ENCODE measurements at places on chromosomes 4 and X.

DNA sequence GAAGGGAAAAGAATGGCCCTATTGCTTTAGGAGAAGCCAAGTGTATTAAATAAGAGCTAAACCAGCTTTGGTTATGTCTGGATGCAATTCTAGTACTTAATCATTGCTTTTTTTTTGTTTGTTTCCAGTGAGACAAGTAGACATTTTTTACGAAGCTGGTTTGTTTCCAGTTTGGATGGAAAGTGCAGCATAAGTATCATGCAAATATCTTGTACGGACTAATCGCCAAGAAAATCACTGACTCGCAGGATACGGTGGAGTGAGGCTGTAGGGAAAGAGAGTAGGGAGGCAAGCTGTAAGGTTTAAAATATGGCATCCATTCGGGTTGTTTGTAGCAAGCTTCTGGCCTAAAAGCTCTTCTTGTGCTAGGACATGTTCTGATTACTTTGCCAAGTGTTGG, 64.8 kb downstream of the HPGD start:
- no peak for DNase-seq

DNA sequence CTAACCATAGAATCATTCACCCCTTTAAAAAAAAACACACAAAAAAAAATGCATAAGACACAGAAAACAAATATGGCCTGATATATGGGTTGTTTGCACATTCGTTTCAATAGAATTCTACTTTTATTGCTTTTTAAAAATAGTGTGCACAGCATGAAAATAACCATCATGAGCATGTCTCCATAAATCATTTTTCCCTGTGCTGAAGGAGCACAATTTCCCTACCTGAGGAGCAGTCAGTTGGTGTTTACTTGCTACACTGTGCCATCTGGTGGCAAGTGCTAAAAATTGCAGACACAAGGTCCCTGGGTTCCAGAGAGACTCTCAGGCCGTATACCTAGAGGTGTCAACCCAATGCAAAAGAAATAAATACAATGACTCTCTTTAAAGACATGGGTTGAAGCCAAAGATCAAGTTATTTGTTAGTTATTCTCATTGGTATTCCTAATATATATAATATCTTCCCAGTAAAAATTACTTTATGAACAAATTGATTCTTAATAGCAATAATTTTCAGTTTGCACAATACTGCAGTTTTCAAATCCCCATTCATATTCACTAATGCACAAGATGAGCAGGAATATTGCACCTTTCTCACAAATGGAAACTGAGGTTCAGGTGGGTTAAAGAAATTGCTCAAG, 551.4 kb downstream of the IQCM start:
- peak; percentile 21 for DNase-seq

DNA sequence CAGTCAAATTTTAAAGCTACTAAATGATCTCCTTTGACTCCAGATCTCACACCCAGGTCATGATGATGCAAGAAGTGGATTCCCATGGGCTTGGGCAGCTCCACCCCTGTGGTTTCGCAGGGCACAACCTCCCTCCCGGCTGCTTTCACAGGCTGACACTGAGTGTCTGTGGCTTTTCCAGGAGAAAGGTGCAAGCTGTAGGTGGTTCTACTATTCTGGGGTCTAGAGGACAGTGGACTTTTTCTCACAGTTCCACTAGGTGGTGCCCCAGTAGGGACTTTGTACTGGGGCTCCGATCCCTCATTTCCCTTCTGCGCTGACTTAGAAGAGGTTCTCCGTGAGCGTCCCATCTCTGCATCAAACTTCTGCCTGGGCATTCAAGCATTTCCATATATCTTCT, 845.2 kb downstream of the PCDH18 start:
- DNase-seq: no peak

DNA sequence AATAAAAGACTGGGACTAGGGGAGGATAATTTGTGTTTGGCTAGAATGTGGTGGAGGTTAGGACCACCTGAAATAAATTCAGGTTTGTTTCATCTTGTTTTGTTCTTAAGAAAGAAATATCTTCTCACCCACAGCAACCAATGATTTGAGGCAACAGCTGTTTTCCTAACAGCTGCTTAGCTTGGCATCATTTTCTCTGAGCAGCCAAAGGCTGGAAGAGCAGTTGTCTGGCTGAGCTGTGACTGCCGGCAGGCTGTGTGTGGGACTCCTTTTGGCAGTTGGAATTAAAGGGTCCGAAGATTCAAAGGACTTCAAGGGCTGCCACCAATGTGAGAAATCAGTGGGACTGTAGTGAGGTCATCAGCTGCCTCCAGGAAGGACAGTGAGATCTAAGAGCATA, 5.0 kb downstream of the TRIM75 start:
- no peak for DNase-seq

- DNase-seq: peak; percentile 75
These were observed 50.3 kb downstream of the WDFY3 start for GRCh38 chr4:84916227-84916626.

- DNase-seq: no peak
These were observed 839 bp downstream of the QDPR start for GRCh38 chr4:17511051-17511450.

GRCh38 chrX:74923942-74924448, 1.3 kb downstream of the NEXMIF start:
- DNase-seq: peak; percentile 6

DNA sequence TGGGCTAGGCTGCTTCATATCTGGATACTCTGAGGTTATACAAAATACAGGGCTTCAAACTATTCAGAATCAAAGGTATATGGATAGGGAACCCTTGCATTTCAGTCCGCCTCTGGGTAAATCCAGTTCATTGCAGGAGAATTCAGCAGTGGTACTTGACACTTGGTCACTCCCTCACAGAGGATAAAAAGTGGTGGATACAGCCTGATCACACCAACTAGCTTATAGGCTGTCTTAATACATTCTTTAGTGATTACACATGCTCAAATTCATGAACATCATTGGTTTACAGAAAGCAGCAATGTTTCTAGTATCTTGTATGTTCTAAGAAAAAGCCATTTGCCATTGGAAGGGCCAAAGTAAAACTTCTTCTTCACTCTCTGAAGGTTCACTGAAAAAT, 104.8 kb upstream of the PDE5A start:
- DNase-seq: no peak

GRCh38 chr4:112735474-112735951, 98.6 kb downstream of the LARP7 start:
- no peak for DNase-seq

DNA sequence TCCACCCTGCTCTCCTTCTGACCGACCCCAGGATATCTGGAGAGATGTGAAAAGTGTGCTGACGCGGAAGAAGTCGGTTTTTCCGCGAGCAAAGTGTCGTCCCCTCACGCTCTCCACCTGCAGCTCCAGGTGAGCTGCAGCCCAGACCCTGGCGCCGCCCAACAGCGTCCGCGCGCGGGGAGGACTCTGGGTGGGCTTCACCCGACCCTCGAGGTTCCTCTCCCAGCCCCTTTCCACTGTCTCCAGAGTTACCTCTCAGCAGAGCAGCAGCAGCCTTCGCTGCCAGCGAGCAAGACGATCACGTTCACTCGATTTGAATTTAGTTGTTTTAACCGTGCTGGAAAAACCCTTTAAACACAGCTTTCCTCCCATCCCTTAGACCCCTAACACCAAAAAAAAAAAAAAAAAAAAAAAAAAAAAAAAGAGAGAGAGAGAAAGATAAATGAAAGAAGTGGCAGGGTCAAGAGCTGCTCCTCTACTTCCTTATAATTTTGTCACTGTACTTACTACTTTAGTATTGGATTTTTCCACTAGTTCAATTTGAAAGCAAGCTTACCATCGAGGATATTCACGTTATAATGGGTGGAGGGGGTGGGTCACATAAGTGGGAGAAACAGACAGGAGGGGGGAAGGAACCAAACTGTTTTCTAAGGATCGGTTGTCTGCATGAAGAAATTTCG, 758 bp upstream of the NR3C2 start:
- peak; percentile 29 for DNase-seq

DNA sequence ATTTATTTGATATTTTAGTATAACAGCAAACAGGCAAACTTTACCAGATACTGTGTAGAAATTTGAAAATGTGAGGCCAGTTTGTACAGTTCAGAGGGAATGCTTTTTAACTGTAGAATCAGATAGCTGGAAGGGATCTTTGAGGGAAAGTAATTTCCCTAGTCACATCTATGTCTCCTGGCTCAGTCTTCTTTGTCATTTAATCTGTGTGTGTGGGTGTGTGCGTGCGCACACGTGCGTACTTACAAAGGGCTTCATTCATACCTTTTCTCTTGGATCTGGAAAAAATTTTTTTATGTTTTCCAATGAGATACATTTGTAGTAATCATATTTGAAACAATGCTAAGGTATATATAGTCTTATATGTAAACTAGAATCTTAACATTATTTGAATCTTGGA, 44.6 kb downstream of the IL13RA1 start:
- DNase-seq: no peak

DNA sequence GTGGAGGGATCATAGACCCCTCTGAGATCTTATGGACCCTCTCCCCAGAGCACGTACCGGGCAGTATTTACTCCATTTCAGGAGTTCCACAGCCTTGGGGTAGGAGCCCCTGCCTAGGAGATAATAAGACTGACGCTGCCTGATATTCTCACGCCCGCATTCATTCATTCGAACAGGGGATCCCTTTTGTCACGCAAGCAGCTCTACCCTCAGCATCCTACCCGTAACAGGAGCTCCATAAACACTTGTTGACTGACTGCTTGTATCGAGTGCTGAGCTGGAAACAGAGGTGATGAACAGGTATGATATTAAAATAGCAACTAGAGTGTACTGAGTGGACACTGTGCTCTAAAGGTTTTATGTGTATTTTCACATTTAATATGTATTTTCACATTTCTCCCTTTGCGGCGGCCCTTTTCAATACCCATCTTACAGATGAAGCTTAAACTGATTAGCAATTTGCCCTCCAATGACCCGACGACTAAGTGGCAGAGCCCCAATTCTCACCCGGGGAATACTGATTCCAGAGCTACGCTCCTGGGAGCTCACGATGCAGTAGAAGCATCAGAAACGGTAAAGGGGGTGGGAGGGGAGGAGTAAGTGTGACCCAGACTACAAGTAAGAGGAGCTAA, 888 bp downstream of the RAB28 start:
- DNase-seq: no peak

- no peak for DNase-seq
These were observed 243.4 kb downstream of the AR start for GRCh38 chrX:67787196-67787595.

DNA sequence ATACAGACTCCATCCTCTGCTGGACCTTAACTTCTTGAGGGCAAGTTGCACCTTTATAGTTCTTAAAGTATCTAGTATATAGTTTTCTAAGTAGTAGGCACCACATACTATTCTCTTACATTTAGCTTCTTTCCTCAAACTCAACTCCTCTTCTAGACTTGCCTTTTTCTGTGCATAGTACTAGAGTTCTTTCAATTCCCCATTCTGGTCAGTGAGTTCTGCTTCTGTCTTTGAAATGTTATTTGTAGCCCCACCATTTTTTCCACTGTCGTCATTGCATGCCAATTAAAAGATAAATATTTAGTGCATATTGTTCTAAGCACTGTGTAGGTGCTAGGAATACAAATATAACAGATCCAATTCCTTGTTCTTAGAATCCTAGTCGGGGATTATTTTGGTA, 31.6 kb downstream of the CDKL5 start:
- DNase-seq: no peak

DNA sequence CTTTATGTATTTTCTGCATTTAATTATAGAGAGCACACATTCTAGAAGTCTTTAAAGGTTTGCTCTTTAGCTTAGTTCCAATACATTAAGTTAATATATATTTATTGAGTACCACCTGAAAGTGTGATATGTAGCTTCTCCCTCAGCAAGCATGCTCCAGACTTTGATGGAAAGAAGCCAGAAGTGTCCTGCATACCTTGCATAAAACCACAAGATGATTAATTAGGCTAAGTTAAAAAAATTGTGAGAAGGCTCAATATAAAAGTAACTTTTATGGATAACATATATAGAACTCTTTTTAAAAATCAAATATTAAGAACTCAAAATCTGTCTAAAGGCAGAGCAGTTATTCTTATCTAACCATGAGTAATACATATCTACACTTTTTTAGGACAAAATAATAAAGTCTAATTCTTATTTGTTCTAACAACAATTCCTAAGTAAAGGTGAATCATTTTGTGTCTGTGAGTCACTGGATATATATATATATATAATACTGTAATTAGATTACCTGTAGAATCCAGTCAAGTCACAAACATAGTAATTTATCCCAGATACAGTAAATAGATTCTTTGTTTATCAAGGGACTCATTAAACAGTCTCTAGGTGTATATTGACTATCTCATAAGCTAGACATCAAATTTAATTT, 51.2 kb downstream of the INTS12 start:
- no peak for DNase-seq

DNA sequence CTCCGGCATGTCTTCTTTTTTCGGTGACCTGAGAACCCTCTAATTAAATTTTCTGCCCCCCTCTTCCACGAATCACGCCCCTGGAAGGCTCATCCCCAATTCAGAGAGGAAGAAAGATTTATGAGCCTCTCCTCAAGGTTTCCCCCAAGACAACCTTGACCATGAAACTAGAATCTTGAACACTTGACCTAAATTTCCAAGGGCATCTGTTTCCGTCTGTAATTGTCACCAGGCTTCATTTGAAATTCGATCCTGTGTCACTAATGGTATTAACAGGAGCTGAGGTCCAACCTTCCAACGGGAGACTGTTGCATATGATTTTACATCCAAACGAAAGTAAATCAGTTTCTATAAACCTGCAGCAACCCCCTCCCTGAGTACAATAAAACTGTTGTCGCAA, 139.9 kb upstream of the ZIC3 start:
- DNase-seq: no peak

- DNase-seq: peak; percentile 55
These were observed 19.1 kb downstream of the VSIG4 start for GRCh38 chrX:66020631-66021334.

GRCh38 chrX:24339911-24340310, 20.5 kb upstream of the SUPT20HL1 start:
- DNase-seq: no peak

DNA sequence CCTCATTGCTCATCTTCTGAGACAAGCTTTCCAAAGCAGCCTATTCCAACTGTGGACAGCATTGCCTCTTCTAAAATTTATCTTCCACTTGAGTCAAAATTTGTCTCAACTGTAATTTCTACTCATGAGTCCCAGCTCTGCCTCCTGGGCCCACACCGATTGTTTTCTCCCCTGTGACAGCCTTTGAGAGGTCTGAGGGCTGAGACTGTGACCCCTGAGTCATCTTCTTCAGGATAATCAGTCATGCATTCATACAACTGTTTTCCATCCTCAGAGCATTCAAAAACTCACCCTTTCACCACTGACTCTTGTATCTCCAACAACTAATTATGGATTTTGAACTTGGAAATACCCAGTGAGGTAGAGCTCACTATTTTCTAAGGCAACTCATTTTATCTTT, 228.1 kb downstream of the EDA2R start:
- no peak for DNase-seq

DNA sequence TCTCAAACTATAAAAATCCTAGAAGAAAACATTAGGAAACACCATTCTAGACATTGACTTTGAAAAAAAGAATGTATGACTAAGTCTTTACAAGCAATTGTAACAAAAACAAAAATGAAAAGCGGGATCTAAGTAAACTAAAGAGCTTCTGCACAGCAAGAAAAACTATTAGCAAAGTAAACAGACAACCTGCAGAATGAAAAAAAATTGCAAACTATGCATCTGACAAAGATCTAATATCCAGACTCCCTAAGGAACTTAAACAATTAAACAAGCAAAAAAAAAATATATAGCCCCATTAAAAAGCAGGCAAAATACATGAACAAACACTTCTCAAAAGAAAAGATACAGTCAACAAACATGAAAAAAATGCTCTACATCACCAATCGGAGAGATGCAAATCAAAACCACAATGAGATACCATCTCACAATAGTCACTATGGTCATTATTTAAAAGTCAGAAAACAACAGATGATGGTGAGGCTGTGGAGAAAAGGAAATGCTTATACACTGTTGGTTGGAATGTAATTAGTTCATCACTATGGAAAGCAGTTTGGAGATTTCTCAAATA, 168.1 kb downstream of the EPHA5 start:
- DNase-seq: no peak
